COLO829 (cell line): ENCODE measurements at places on chromosomes 6 and 20.

DNA sequence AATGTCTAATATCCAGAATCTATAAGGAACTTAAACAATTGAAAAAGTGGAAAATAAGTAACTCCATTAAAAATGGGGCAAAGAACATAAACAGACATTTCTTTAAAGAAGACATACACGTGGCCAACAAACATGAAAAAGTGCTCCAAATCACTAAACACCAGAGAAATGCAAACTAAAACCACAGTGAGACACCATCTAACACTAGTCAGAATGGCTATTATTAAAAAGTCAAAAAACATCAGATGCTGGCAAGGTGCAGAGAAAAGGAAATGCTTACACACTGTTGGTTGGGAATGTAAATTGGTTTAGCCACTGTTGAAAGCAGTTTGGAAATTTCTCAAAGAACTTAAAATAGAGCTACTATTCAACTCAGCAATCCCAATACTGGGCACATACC lies 169.2 kb upstream of the MANEA start:
- no peak for DNase-seq

- no peak for DNase-seq
Measured at GRCh38 chr6:163635315-163635714, 220.8 kb downstream of the QKI start.

DNA sequence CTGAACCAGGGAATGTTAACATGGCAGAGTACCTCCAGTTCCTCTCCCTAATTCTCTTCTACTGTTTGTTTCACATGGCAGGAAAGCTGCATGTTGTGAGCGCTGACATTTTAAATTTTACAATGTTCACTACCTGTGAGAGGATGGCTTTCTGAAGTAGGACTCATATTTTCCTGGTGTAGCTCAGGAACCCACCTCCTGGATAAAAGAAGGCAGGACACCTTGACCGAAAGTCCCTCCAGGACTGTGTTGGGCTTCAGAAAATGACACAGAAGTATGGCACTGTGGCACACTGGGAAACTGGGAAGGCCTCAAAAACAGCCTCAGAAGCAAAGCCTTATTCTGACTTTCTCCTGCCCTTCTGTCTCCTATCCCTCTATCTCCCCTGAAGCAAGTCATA lies 33.3 kb downstream of the PTPRK start:
- no peak for DNase-seq

- DNase-seq, result no peak
Measured at GRCh38 chr6:130412556-130413290, 46.9 kb downstream of the TMEM200A start.

DNA sequence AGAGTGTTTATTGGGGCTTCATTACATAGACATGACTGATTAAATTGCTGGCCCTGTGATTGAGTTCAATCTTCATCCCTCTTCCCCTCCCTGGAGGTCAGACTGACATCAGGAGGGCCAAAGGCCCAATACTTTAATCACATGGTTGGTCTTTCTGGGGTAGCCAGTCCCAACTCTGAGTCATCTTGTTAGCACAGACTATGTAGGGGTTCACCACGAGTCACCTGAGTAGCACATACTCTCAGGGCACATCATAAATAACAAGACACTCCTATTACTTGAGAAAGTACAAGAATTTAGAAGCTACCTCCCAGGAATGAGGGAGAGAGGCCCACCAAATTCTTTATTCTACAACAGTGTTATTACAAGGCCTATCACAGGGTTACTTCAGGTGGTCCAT lies 11.3 kb downstream of the GINS1 start:
- DNase-seq, result no peak

GRCh38 chr6:170159022-170159965 lies 131.6 kb downstream of the DLL1 start:
- no peak for DNase-seq

DNA sequence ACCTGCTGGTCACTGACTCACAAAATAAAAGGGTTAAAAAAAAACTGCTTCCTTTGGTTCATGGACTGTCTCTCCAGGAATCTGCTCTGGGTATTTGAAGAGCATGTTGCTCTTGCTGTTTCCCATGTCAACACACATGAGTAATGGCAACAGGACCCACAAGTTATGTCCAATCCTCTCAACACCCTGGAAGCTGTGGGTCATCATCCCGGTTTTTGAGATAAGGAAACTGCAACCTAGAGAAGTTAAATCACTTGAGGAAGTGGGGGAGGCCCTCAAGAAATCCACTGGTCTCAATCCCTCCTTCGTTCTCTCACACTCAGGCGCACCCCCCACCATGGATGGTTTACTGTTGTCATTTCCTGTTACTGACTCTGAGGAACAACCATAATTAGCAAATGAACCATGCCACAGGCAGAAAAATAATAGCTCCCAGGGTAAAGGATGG lies 12.4 kb downstream of the MAP1LC3A start:
- no peak for DNase-seq

DNA sequence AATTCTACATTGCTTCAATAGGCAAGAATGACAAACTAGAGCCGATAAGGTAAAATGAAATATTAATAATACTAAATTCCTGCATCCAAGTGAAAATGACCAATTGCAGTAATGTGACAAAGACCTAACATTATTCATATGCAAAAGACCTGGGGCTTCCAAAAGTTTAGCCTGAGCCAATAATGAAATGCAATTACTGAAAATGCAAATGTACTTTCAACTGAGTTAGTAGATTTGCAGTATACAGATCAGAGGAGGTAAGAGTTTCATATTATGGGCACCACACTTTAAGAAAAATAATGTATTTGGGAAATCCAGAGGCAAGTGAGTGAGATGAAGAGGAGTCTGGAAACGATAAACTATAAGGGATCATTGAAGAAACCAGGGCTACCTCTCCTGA lies 193.7 kb upstream of the GMDS start:
- no peak for DNase-seq
